Activated CD4-positive, alpha-beta T cell treated with anti-CD3 and anti-CD28 coated beads for 24 hours (primary cell): ENCODE measurements at places on chromosomes 3 and 15.

DNA sequence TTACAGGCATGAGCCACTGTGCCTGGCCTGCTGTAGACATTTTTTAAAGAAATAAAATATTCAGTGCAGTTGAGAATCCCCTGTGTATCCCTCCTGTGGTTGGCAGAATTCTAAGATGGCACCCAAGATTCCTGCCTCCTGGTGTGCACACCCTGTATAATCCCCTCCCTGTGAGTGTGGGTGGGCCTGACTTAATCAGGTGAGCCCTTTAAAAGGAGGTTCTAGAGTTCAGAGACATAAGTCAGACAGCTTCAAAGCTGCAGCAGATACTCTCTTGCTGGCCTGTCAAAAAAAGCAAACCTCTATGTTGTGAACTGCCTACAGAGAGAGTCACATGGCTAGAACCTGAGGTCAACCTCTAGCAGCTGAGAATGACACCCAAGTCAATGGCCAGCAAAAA, 7.0 kb upstream of the VIPR1 start:
- no peak for DNase-seq

DNA sequence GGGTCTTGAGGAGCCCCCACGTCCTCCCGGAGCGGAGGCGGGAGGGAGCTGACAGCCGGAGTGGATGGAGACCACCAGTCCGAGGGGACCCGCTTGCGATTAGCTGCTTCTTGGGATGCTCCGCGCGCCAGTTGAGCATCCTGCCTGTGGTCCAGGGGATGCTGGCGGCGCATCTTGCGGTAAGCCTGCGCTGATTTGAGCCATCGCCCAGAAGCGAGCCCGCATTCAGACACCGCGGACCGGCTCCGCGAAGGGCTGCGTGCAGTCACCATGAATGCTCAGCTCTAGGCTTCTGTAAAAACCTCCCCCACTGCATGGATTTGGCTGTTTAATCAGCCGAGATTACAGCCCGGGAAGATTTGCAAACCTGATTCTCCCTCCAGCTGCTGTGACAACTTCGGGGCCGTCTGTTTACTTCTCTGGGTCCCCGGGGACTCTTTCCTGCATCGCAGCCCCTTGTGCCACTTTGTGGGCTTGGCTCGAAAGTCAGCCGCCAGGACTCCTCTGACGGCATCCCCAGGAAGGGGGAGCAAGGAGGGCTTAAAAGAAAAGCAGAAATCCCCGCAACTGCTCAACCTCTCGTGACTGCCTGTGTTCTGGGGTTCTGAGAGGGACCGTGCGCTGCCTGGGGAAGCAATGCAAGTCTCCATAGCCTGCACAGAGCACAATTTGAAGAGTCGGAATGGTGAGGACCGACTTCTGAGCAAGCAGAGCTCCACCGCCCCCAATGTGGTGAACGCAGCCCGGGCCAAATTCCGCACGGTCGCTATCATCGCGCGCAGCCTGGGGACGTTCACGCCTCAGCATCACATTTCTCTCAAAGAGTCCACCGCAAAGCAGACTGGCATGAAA, 171.1 kb downstream of the KCNAB1 start:
- no peak for DNase-seq

- DNase-seq, result no peak
These were observed 179.4 kb downstream of the VGLL4 start for GRCh38 chr3:11464356-11464755.

DNA sequence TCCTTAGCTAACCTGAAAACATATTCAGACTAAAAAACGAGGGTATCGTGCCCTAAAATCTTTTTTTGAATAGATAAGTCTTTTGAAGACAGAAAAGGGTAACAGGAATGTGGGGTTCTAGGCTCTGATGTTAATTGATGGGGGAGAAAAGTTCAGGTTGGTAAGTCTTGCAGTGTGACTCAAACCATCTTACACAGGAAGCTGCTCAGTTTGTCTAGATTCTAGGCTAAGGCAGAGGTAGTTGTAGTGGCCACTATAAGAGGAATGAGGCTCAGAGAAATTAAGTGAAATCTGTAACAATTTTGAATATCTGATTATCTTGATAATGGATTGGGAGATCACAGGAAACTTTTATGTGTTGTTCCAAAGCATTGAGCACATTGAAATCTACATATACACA, 267.9 kb downstream of the PDCD6IP start:
- DNase-seq, result no peak

- no peak for DNase-seq
These were observed 36.5 kb upstream of the ARNT2 start for GRCh38 chr15:80367661-80368060.

DNA sequence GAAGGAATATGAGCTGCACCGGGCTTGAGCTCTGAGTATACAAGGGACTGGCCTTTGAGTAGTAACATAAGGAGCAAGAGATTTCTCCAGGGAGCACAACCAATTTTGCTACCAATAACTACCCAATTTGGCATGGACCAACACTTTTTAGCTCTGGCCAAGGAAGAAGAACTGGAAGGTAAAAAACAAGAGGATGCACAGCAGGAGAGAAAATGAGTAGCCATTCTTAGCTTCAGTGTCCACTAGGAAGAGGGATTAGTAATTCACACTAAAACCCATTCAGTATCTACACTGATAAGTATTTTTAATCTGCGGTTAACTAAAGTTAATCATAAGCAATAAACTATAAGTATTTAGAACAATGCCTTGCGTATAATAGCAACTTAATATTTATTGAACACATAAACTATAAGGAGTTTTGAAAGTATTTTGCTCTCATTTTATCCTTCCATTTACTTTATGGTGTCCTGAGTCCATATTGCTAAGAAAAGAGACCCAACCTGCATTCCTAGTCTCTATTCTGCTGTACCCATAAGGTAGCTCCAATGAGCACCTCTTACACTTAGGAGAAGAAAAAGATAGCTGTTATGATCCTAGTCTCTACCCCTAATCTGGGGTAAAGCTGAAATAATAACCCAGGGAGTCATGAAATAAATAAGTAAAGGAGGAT, 268.9 kb downstream of the IGSF11 start:
- DNase-seq, result no peak

DNA sequence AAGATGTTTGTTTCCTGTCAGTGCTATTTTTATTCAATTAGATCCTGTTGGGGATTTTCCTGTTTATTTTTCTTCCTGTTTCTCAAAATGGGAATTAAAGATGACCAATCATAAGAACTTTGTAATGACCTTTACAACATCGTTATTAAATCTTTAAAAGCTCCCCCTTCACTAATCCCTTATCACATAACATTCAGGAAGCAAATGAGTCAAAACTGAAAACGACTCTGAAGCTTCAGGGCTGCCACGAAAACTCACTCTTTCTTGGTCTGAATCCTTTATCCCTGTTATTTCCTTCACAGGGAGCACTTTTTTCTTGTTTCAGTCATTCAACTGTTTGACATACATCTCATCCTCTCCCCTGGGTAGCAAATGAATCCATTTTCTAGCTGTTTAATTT, 75.8 kb upstream of the MB21D2 start:
- DNase-seq, result no peak

DNA sequence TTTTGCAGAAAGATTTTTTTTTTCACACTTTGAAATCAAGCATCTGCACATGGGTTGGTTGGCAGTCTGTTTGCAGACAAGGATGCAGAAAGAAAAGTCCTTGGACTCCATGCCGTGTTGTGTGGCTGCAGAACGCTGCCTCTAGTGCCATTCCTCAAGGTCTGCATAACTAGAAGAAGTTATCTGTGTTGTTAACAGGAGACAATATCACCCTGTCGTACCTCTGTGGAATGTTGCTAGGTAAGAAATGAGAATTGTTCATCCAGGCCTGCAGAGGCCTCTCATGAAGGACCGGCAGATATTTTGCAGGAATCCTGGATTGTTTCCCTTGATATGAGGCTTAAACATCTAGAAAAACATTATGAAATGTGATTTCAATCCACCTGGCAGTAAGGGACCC, 58.5 kb upstream of the PPARG start:
- DNase-seq, result no peak

DNA sequence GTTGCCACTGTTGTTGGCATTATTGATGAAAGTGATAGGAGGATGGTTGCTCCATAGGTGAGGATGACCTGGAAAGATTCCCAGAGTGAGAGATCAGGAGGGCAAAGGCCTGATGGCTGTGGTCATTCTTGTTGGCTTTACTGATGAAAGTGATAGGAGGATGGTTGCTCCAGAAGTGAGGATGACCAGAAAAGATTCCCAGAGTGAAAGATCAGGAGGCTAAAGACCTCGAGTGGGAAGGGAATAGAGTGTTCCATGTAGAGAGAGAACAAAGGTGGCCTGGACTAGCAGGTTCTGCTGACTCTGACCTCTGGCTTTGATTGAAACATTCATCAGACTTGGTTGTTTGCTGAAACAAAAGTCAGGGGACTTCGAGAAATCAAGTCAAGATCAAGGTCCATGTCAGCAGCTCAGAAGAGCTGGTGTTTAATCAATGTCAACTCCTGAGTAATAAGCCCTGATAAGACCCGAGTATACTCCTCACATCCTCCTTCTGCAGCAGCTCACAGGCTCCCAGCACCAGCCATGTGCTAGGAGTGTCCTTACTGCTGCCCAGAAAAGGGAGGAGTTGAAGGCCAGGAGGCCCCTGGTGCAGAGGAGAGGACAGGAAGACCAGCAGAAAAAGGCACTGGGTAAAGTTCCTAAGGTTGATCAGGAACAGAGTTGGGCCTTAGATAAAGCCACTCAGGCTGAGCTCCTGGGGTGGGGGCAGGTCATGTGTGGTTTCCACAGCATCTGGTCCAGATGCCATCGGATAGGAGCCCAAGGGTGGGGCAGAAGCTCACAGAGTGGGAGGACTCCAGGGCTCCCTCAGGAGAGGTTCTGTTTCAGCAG, 19.9 kb downstream of the CYP8B1 start:
- DNase-seq, result no peak

GRCh38 chr3:115233021-115233420, 85.9 kb upstream of the ZBTB20 start:
- DNase-seq, result no peak
